Cardiac muscle cell (in vitro differentiated cells and primary cell): ENCODE measurements at places on chromosomes 13 and 19. TPM values are rescaled to one million over a fixed set of nuclear protein-coding genes. Genes with fewer than 3 reads are reported as not detected.
A peak's percentile ranks its signal among the peaks of the same experiment; 100 is the strongest.

DNA sequence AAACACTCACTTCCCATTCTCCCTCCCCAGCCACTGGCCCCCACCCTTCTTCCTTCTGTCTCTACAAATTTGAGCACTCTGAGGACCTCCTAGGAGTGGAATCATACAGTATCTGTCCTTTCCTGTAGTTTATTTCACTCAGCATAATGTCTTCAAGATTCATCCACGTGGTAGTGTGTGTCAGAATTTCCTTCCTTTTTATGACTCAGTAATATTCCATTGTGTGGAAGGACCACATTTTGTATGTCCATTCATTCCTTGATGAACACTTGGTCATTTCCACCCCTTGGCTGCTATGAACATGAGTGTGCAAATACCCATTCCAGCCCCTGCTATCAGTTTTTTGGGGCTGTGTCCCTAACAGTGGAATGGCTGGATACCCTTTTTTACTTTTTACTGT lies 9.8 kb downstream of the KLF2 start:
- DNase-seq = no peak

TNFRSF19 gene
- total RNA-seq = 139 and 141 TPM in 2 replicates

NKPD1 gene
- total RNA-seq = 1.1 and 3.3 TPM in 2 replicates

GRCh38 chr13:76461999-76462398 lies 424.2 kb downstream of the KCTD12 start:
- no peak for DNase-seq

DNA sequence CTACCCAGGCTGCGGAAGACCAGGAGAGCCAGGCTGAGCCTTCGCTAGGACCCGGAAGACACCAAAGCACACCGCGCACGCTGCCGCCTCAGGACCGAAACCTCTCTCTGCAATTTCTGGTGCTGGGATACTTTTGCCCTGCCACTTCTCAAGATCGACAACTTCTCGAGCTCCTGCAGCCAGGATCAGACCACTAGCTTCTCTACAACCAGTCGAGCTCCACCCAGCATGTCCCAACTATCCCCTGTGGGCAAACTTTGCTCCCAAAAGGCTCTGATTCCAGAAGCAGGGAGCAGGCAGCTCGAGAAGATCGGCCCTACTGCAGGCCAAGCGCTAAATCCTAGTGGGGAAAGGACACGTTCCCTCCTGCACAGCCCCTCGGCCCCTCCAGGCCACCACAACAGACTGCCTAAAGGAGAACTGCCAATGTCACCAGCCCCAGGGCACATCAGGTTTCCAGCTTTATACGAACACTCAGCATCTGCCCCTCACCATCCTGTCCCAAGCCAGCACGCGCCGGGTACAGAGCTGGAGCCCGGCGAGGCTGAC lies 979 bp downstream of the AKAP8 start:
- peak; percentile 63 for DNase-seq

GRCh38 chr13:105291987-105292386 lies 1243.5 kb downstream of the EFNB2 start:
- DNase-seq = no peak

CD33 gene
- not detected in 2 replicates for total RNA-seq

DNA sequence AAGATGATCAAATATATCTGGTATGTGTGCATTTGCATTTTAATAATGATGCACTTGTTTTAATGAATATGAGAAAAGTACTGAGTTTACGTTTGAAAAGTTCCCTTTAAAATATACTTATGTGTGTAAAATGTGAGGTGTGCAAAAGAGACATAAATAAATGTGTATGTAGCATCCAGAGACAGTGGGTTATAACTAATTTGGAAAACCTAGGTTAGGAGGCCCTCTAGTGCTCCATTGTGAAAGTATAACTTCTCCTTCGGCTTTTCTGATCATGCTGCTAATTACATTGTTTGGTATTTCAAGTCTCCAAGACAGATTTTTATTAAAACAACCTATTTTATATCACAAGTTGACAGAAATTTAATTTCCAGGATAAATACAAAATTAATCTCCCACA lies 30.1 kb downstream of the SCEL start:
- DNase-seq = peak; percentile 53
